ENCODE measurements at places on chromosomes 16 and 17.

GRCh38 chr17:68289473-68289872 is 1.5 kb downstream of the SLC16A6 start:
- no peak for DNase-seq

GRCh38 chr16:22375117-22375962 is 921 bp upstream of the CDR2 start:
- DNase-seq, result no peak

DNA sequence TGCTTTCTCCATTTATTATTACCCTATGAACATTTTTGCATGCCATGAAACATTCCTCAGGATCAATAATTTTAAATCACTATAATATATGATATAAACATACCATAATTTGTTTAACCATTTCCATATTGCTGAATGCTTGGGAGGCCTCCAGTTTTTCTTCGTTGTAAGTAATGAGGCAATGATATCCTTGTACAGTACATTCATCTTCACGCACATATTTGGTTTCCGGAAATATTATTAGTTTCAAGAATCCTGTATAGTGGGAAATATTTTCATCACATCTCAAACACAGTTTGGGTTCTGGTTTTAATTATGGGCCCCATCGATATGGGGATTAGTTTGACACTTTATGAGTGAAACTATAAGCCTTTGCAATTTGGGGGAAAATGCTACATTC is 135.4 kb downstream of the HS3ST3B1 start:
- no peak for DNase-seq

GRCh38 chr16:54510685-54511221 is 224.2 kb upstream of the IRX3 start:
- DNase-seq, result no peak
